Hematopoietic multipotent progenitor cell treated with erythropoietin and hydrocortisone succinate and interleukin-3 and kit ligand, for 6 days (in vitro differentiated cells): ENCODE measurements at places on chromosomes 16 and 17.

GRCh38 chr16:35154627-35155026, 1695.2 kb downstream of the TP53TG3F start:
- DNase-seq = no peak

DNA sequence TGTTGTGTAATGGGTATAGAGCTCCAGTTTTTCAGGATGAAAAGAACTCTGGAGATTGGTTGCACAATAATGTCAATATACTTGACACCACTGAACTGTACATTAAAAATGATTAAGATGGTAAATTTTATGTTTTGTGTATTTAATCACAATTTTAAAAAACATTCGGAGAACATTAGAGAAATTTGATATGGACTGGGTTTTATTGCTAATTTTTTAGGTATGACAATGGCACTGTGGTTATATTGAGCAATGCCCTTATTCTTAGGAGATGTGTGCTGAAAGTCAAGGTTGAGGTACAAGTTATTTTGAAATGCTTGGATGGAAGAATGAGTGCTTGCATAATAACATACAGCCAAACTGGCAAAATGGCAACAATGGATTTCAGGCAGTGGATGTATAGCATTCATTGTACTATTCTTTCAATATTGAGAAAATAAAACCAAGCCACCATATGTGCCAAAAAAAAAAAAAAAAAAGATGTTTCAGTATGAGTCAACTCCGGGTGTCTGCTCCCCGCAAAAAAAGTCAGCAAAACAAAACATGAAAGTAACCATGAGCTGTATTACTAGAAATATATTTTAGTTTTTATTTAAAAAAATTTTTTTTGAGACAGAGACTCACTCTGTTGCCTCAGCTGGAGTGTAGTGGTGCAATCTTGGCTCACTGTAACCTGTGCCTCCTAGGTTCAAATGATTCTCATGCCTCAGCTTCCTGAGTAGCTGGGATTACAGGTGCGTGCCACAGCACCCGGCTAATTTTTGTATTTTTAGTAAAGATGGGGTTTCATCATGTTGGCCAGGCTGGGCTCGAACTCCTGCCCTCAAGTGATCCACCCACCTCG, 19.8 kb downstream of the HOXB1 start:
- DNase-seq = no peak

DNA sequence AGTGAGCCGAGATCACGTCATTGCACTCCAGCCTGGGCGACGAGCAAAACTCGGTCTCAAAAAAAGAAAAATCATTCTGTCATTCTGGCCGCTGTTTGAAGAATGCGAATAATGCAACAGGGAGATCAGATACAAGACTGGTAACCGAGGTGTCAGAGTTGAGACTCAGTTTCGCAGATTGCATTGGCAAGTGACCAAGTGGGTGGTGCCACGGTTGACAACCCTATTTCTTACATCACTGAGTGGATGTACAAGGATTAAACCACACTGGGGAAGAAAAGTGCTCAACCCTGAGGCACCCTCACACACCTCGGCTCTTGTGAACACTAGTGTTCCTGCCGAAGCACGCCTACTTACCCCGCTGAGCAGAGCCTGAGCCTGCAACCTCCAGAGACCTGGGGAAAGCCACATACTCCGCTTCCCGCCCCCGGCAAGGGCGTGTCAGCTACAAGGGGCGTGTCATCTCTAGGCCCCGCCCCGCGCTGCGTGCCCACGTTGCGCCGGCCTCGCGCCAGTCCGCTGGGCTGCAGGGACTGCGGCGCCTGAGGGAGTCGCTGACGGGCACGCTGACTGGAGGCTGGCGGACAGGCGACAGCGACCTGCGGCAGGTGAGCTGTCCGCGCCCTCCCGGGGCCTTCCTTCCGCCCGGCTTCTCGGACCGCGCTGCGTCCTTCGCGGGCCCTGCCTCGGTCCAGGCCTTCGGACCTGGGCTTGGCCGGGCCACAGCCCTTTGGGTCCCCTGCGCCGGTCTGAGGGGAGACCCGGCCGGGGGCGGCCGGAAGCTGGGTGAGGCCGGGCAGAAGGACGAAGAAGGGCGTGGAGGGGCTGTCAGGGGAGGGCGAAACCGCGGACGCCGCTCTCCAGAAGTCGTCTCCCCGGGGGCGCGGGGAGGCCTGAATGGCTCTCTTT, at the start of gene HMOX2:
Gene HMOX2, plus strand, starts transcription at position 519 of the 909 bp plus-strand sequence. CDS start 29,127 bp downstream, outside the sequence.
- peak; percentile 95 for DNase-seq

DNA sequence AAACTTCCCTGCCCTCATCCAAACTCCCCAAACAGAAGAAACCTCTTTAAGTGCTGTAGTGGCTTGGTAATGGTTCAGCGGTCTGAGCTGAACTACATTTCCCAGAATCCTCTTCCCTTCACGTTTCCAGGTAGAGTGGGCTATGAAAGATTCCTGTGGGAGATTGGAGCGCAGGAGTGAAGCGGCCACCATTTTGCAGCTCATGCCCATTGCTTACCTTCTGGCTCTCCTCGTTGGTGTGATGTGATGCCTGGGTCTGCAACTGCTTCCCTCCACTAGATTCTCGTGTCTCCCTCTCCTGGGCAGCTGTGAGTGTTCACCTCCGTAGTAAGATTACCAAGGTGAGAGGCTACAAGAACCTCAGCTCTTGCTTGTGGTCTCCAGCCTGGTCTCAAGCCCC, 82.1 kb downstream of the GPR139 start:
- no peak for DNase-seq

DNA sequence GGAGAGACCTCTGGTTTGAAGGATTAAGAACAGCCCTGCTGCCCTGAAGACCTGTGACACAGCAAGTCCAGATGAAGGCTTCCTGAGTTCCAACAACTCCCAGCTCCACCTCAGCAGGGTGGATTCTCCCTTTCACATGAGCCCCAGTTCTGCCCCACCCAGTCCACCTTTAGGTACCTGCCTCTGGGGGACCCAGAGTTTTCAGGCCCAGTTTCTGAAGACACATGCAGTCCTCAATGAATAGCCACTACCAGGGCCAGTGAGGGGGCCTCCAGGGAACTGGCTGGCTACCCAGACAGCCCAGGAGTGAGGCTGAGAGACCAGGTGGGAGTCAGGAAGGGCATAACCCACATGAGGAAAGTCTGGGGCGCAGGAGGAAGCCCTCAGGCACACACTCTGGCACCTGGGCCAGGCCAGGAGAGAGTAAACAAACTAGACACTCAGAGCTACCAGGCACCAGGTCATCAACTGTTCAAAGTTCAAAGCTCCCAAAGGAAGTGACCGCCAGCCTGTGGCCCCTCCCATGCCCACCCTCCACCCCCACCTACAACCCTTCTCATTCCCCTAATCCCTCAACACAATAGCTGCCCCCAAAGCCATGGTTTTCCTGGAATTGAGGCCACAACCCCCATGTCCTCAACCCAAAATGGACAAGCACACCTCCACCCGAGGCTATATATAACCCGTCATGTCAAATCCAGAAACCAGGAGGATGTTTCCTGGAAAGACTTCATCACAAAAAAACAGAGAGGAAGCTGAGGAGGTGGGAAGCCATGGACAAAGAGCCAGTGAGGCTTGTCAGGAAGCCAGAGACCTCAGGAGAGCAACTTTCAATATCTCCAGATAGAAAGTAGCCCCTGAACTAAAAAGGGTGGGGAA, 2.1 kb downstream of the MYO18A start:
- peak; percentile 18 for DNase-seq

DNA sequence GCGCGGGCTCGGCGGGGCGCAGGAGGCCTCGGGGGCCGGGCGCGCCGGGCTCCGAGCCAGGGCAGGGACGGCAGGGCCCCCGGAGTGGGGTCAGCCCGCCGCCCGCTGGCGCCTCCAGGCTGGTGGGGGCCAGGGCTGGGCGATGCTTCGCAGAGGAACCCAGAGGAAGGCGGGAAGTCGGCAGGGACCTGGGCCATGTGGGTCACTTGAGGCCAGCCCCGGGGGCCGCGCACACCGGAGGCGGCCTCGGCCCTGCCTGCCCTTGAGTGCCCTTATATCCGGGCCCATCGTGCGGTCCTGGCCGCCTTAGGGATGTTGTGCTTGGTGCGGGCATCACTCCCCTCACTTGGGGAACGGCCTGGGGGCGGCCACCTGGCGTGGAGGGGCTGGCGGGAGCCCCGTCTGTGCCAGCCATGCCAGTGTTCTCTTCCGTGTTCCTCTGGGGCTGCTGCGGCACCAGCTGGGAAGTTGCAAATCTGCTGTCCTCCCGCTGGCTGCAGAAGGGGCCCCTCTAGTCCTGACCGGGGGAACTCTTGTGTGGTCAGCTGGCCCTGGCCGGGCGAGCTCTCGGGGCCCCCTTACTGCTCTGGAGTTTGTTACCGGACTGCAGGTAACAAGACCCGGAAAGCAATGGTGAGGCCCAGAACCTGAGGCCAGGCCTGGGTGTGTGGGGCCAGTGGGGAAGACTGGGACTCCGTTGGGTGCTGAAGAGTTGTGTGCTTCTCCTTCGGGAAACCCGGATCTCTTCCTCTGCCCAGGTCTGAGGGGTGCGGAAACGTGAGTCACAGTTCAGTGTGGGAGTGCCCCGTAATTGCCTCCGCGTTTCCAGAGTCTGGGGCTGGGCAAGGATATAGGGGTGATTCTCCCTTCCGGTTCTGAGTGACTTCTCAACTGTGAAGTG, 849 bp downstream of the CAPN15 start:
- DNase-seq = peak; percentile 78

GRCh38 chr17:41615454-41615853, 2.9 kb upstream of the KRT16 start:
- no peak for DNase-seq

DNA sequence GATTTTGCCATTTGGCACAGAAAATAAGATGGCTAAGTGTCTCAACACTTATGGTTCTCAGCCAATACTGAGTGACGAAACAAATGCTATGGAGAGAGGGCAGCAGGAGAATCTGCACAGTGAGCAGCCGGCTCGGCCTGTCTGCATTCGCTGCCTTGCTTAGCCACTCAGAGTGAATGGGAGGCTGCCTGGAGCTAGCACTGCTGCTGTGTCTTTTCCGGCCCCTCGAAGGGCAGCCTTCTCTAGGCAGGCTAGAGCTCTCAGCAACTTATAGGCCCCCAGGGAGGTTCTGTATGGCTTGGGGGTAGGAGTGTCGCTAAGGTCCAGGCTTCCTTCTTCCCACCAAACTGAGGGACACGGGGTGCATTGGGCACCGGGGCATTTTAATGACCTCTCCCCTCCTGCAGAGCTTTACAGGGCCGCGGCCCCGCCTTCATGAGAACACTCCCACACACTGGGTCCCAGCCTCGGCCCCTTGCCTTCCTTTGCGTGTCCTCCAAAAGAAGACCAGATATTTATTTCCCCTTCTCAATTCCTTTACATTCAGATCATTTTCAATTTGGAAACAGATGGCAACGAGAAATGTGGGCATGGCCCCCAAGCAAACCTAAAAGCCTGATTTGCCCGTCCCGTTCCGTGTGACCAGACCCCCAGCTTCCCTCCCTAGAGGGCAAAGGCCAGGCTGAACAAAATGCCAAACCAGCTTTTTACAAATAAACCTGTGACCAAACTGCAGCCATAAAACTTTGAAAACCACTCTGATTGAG, 670.9 kb downstream of the TOX3 start:
- no peak for DNase-seq

DNA sequence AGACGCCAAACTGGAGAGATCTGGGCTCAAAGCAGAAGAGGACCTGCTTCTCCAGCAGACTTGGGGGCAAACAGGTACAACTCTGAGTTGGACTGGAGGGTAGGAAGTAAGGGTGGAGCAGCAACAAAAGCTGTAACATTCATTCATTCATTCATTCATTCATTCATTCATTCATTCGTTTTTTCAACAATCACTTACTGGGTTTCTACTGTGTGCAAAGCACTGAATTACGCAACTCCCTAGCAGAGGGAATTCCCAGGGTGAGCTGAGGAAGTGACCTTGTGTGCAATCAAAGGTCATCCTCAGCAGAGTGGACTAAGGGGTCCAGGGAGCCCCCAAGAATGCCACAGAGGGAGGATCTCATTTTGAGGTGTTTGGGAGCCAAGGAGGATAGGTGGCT, 231.1 kb upstream of the SDK2 start:
- no peak for DNase-seq

GRCh38 chr17:48046296-48046695, 1.9 kb upstream of the NFE2L1 start:
- no peak for DNase-seq

- DNase-seq = no peak
These were observed 1.1 kb downstream of the DCUN1D3 start for GRCh38 chr16:20899071-20899470.

DNA sequence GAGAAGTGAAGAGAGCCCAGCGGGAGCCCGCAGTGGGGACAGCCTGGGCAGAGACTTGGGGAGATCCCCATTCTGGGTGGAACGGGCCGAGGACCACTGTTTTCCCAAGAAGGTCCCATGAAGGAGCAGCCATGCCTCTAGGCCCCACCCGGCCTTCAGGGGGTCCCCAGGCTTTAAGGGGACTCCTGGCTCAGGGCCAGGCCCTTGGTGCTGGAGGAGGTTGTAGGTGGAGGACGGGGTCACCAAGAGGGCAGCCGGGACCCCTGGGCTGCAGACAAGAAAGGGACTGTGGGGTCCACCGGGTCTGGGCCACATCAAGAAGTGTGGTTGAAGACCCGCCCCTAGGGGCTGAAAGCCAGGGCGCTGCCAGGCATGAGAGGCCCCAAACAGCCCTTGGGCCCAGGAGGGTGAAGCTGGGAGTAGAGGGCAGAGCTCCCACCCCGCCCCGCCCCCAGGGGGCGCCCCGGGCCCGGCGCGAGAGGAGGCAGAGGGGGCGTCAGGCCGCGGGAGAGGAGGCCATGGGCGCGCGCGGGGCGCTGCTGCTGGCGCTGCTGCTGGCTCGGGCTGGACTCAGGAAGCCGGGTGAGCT, at the start of gene PRSS21:
Gene PRSS21, plus strand, starts transcription at position 487 of the 589 bp plus-strand sequence. Its CDS starts 32 bp downstream, at position 519.
- DNase-seq = peak; percentile 15

GRCh38 chr16:31376705-31377104, 16.4 kb upstream of the ITGAD start:
- no peak for DNase-seq

DNA sequence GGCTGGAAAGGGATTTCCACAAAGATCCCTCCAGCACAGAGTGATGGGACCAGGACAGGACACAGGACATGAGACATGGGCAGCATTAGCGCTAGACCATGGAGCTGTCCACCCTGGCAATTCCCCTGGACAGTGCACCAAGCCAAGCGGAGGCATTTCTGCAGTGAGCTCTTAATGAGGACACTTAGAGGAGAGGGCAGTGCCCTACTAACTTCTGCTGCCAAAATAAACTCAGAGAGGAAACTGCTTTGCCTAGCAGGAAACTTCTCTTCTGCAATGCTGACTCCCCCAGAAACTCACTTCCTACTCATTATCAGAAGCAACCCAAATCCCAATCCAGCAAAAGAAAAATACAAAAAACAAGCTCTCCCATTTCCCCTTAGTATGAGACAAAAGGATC, 119.2 kb downstream of the HS3ST2 start:
- DNase-seq = no peak

- no peak for DNase-seq
These were observed 44.6 kb downstream of the NDEL1 start for GRCh38 chr17:8480011-8480976.

GRCh38 chr17:35265566-35266141, 22.8 kb downstream of the SLFN5 start:
- no peak for DNase-seq

GRCh38 chr17:3447625-3448024, 14.0 kb upstream of the OR1E2 start:
- peak; percentile 28 for DNase-seq
